H1 (cell line): ENCODE measurements at places on chromosomes 1 and 21. TPM values are rescaled to one million over a fixed set of nuclear protein-coding genes. Genes with fewer than 3 reads are reported as not detected.

DNA sequence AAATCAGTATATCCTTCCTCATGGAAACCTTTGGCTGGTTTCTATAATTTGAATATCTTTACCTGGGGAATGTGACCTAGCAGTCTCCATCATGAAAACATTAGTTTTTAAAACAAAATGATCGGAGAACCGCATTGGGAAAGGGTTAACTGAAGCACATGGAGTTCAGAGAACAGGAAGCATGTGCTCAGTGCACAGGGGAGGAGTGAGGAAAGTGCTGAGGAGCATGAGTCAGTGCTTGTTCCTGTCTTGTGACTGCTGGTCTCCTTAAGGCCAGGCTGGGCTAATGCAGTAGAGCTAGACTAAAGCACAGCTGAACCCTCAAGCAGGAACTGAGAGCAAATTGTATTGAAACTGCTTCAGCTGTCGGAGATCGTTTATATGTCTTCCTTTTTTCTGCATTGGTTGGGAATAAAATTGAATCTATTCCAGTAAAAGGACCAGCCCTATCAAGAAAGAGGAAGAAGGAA, 5.8 kb downstream of the IFI16 start:
- H3K4me3 ChIP-seq: no peak overlapping the region
- H3K4me1 ChIP-seq: no peaks in the 10 kb centered on the region
- DNase-seq: no peak
- H3K27ac ChIP-seq: no peak overlapping the region

The AGMAT gene
- total RNA-seq: 5.7 and 5.8 TPM in 2 replicates

- H3K27me3 ChIP-seq: no peaks in the 10 kb centered on the region
- H3K27ac ChIP-seq: no peak overlapping the region
- no peaks in the 10 kb centered on the region for H3K36me3 ChIP-seq
- no peaks in the 10 kb centered on the region for H3K4me1 ChIP-seq
- H3K4me3 ChIP-seq: no peak overlapping the region
These were observed 53.5 kb upstream of the DUSP10 start for GRCh38 chr1:221795380-221795779.

The CFHR3 gene
- 0.52 and 1.0 TPM in 2 replicates for total RNA-seq

DNA sequence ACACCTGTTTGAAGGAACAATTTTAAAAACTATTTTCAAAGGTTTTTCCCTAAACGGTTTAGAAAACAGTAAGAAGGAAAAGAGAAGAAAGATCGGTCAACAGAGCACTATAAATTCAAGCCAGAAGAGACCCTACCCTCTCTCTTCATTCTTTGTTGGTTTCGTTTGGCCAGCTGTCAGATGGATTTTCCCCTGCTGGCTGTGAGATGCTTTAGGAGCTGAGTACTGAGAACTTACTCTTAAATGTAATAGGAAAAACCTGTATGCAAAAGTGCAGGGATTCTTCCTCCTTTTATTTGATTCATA, 1.3 kb upstream of the TXNIP start:
- no peak overlapping the region for H3K27ac ChIP-seq
- peaks cover 8% of the 10 kb centered on the region; the same call in 1 of the 2 replicates for H3K4me1 ChIP-seq
- no peaks in the 10 kb centered on the region for H3K27me3 ChIP-seq
- H3K4me3 ChIP-seq: no peak overlapping the region
- DNase-seq: no peak

DNA sequence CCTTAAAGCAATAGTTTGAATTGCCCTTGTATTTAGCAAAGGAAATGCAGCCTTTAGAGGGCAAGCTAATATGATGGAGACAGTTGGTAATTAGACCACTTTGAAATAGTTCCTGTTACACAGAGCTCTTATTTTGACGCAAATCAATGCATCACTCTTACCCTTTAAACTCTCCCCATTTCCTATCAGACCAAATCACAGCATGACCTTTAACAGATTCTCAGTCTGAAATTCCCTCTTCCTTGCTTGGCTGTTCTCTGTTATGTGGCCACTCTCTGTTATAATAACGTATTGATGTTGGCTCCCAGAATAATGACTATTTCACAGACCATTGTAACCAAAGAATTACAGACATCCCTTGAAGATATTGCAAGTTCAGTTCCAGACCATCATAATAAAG, 66.9 kb upstream of the NGF start:
- H3K27me3 ChIP-seq: no peaks in the 10 kb centered on the region
- no peaks in the 10 kb centered on the region for H3K36me3 ChIP-seq
- no peak overlapping the region for H3K27ac ChIP-seq
- H3K4me3 ChIP-seq: no peak overlapping the region
- DNase-seq: no peak

DNA sequence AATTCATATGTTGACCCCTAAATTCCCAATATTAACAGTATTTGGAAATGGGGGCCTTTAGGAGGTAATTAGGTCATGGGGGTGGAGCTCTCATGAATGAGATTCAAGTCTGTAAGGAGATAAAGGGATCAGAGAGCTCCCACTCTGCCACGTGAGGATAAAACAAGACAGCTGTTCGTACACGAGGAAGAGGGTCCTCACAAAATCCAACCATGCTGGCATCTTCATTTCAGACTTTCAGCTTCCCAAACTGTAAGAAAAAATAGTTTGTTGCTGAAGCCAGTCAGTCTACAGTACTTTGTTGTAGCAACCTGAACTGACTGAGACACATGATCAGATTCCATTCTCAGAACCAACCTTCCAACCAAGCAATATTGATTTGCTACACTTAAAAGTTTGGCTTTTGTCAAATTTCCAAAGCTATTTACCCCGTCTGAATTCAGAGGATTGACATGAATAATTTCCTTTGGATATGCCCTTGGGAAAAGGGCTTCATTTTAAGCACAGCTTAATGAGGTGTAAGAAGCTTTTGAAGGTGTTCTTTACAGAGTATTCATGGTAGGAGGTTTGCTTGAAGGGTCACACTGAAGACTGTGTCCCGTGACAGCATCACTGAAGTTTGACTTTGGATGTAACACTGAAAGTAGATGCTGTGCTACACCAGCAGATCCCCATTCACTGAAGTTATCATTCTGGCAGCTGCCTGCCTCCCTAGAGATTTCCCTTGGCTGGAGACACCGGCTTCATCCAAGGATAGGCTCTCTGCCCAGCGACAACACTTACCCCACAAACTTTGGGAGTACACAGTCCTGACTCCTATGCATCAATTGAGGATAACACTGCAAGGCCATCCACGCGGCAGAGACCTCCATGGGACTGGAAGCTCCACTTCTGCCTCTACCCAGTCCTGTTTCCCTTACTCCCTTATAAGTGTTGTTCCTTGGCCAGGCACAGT, 4.9 kb upstream of the OMA1 start:
- no peak overlapping the region for H3K27ac ChIP-seq
- H3K27me3 ChIP-seq: no peaks in the 10 kb centered on the region
- no peak for DNase-seq
- no peaks in the 10 kb centered on the region for H3K4me1 ChIP-seq
- H3K4me3 ChIP-seq: no peak overlapping the region
